Activated CD4-positive, alpha-beta T cell treated with anti-CD3 and anti-CD28 coated beads, Interleukin-2, amount 10 ng/mL, durations not matched to agents 24 days and 14 days (primary cell): ENCODE measurements at places on chromosomes 7 and 10. TPM values are rescaled to one million over a fixed set of nuclear protein-coding genes. Genes with fewer than 3 reads are reported as not detected.

GRCh38 chr10:8054494-8055407, at the start of gene GATA3:
GATA3 (plus strand) TSS chr10:8054688; CDS start chr10:8055656, 968 bp downstream.
- H3K27me3 ChIP-seq = peaks cover 18% of the 10 kb centered on the region
- peaks cover 41% of the 10 kb centered on the region for H3K4me1 ChIP-seq
- peak within 1 kb of the TSS; percentile 99 for H3K27ac ChIP-seq
- peak; percentile 96 for DNase-seq
- H3K36me3 ChIP-seq = peaks cover 48% of the 10 kb centered on the region

The PILRA gene
- total RNA-seq = 9.8 and 11.6 TPM in 2 replicates

DNA sequence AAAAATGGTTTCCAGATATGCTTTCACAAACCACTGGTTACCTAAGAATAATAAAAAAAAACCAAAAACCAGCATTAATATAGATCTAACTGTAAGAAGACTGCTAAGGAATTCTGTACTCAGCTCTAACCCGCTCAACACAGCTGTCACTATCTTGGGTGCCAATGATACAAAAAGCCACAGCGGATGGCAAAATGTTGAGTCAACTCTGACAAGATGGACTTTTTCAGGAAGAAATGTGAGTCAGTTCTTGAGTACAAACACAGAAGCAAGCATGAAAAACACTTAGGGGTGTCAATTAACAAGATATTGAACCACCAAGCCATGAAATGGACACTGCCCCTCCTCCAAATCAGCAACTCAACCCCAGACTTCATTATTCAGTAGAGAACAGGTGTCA, 55.0 kb downstream of the CTTNBP2 start:
- H3K27ac ChIP-seq = no peak overlapping the region
- H3K4me3 ChIP-seq = no peak overlapping the region
- H3K36me3 ChIP-seq = no peaks in the 10 kb centered on the region

The FOXI2 gene
- not detected in 2 replicates for total RNA-seq

DNA sequence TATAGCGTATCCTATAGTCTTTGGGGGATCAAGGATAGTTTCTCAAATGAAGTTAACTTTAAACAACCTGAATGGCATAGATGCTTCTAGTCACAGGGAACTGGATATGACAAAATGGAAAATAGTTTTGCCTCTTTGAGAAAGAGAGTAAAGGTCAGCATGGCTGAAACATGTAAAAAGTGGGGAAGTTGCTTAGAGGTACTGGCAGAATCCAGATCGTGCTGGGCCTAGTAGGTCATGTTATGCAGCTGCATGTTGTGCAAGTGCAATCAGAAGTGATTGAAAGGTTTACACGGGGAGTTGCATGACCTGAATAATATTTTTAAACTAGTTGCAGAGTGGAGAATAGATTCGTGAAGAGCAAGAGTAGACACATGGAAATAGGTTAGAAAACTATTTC, 201.1 kb upstream of the HDAC9 start:
- no peak for DNase-seq
- peaks cover 12% of the 10 kb centered on the region for H3K27me3 ChIP-seq
- no peaks in the 10 kb centered on the region for H3K4me1 ChIP-seq
- H3K36me3 ChIP-seq = no peaks in the 10 kb centered on the region
- no peak overlapping the region for H3K27ac ChIP-seq

The NXPH1 gene
- not detected in 2 replicates for total RNA-seq

GRCh38 chr10:97550336-97551149, 22.0 kb upstream of the ANKRD2 start:
- no peak overlapping the region for H3K4me3 ChIP-seq
- no peak for DNase-seq
- H3K27me3 ChIP-seq = no peaks in the 10 kb centered on the region
- H3K36me3 ChIP-seq = no peaks in the 10 kb centered on the region
- no peak overlapping the region for H3K27ac ChIP-seq

DNA sequence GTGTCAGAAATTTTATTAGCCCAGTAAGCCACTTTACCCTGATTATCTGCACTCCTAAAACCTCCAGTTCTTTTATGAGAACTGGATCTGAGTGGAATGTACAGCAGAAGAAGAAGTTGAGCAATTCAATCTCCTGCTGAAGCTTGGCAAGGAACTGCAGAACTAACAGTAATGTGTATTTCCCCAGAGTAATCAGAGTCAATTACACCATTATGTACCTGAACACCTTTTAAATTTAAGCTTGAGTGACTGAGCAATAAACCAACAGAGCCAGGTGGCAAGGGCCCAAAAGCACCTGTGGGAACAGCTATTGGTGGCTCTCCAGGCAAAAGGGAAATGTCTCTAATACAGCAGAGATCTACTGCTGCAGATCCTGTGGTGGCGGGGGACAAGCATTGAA, 40.1 kb upstream of the AKR1C2 start:
- no peaks in the 10 kb centered on the region for H3K36me3 ChIP-seq
- H3K27ac ChIP-seq = no peak overlapping the region
- DNase-seq = no peak
- peaks cover 2% of the 10 kb centered on the region for H3K4me1 ChIP-seq
- no peaks in the 10 kb centered on the region for H3K27me3 ChIP-seq
- H3K4me3 ChIP-seq = no peak overlapping the region

DNA sequence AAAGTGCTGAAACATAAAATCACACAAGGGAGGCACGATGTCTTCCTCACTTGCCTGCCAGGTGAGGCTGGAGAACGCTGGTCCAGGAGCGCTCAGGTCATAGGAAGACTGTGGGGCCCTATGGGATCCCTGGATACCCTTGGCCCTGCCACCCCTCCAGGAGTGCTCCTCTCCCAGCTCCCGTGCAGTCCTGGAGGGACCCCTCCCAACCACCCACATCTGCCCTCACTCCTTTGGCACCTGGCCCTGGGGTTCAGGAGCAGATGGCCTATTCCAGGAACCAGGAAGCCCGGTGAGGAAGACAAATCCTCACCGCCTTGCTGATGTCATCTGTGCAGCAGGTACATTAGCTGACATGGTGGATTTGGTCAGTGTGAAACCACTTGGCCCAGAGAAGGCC, 3.7 kb upstream of the CXCL12 start:
- no peak for DNase-seq
- H3K36me3 ChIP-seq = no peaks in the 10 kb centered on the region
- H3K27ac ChIP-seq = no peak overlapping the region
- H3K27me3 ChIP-seq = peaks cover 16% of the 10 kb centered on the region

The HOXA3 gene
- total RNA-seq = not detected in 2 replicates

- no peaks in the 10 kb centered on the region for H3K27me3 ChIP-seq
- no peak overlapping the region for H3K4me3 ChIP-seq
- no peak for DNase-seq
- no peaks in the 10 kb centered on the region for H3K36me3 ChIP-seq
Measured at GRCh38 chr10:28375399-28376354, 72.8 kb upstream of the MPP7 start.

- H3K27me3 ChIP-seq = peaks cover 2% of the 10 kb centered on the region
- no peak for DNase-seq
- H3K4me3 ChIP-seq = no peak overlapping the region
- no peaks in the 10 kb centered on the region for H3K36me3 ChIP-seq
Measured at GRCh38 chr7:26813432-26813831, 51.0 kb downstream of the SKAP2 start.

DNA sequence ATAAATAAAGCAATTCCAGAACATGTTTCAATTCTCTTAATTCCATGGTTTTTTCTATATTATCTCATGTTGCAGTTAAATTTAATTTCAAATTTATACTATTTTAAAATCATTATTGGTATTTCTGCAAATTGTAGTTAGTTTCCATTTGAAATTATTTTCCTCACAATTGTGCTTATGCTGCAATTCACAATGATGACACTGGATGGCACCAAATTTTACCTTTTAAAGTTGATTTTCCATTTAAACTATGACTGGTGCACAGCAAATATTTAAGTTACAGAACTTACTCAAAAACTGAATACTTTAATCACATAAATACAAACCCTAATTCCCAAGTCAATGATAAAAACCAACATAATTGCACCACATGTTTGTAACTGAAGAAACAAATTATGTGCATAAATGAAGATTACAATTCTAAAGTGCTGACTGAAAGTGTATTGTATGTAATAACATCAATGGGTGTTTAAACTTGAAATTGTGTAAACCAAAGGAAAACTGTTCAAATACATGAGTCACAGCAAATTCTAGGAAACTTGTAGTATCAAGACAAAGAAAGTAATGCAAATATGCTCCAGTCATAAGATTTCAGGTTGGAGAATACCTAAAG, 75.3 kb upstream of the AASS start:
- H3K27ac ChIP-seq = no peak overlapping the region
- no peaks in the 10 kb centered on the region for H3K4me1 ChIP-seq
- no peaks in the 10 kb centered on the region for H3K27me3 ChIP-seq
- no peak overlapping the region for H3K4me3 ChIP-seq

The ALOX5 gene
- 1.0 and 2.4 TPM in 2 replicates for total RNA-seq

GRCh38 chr7:157150882-157151281, 12.2 kb downstream of the UBE3C start:
- H3K36me3 ChIP-seq = peaks cover 32% of the 10 kb centered on the region
- H3K27ac ChIP-seq = no peak overlapping the region
- no peak for DNase-seq

The GNG11 gene
- total RNA-seq = not detected in 2 replicates

The ZNF804B gene
- not detected in 2 replicates for total RNA-seq

DNA sequence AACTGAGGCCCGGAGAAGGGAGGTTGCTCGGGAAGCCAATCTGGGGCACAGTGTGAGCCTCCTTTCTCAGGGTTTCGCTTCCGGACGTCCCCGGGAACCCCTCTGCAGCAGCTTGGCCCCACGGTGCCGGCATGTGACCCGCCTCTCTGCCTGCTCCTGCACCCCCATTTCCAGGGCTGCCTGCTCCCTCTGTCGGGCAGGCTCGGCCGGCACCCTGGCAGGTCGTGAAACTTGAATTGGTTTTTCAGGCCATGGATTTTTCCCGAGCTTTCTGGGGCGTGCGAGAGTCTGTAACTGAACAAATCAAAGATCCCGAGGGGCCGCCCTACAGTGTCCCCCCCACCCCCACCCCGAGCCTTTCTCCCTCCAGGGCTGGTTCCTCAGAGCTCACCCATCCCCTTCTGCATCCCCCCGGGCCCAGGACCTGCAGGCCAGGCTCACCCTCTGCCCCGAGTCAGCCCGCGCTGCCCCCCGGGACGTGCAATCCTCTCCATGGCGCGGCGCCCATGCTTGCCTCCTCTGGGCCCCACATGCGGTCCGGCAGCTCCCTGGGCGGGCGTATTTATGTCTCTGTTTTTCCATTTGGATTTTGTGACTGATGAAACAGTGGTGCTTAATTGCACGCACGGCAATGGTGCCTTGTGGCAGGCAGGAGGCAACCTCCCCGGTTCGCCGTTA, 58.1 kb downstream of the UNCX start:
- DNase-seq = no peak
- no peaks in the 10 kb centered on the region for H3K36me3 ChIP-seq
- H3K4me3 ChIP-seq = peak overlapping the region; percentile 15
- H3K27me3 ChIP-seq = peaks cover 18% of the 10 kb centered on the region

DNA sequence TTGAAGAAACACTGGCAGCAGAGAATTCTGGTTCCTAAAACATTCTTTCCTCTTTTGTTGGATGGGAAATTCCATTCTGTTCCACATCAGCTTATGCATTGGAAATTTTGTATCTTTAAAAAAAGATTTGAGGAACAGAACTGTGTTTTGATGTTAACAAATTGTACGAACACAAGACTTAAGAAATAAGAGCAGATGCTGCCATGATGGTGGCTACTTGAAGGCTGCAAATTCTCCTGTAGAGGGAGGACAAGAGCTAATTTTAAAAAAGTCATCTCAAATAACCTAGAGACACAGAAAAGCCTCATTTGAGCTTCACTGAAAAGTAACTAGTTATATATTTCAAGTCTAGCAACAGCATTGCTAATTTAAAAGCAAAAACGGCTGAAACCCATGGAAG, 29.8 kb downstream of the NDUFB2 start:
- H3K27ac ChIP-seq = no peak overlapping the region
- no peak overlapping the region for H3K4me3 ChIP-seq
- H3K36me3 ChIP-seq = peaks cover 3% of the 10 kb centered on the region
- no peak for DNase-seq
